Activated naive CD4-positive, alpha-beta T cell treated with anti-CD3 and anti-CD28 coated beads, Interleukin-2, amount 10 ng/mL, durations not matched to agents 7 days and 5 days (primary cell): ENCODE measurements at places on chromosomes 6 and 20.

GRCh38 chr6:23713211-23713610, 412.8 kb upstream of the NRSN1 start:
- no peak for DNase-seq

- DNase-seq: no peak
These were observed 24.9 kb upstream of the TSPYL1 start for GRCh38 chr6:116304538-116305097.

DNA sequence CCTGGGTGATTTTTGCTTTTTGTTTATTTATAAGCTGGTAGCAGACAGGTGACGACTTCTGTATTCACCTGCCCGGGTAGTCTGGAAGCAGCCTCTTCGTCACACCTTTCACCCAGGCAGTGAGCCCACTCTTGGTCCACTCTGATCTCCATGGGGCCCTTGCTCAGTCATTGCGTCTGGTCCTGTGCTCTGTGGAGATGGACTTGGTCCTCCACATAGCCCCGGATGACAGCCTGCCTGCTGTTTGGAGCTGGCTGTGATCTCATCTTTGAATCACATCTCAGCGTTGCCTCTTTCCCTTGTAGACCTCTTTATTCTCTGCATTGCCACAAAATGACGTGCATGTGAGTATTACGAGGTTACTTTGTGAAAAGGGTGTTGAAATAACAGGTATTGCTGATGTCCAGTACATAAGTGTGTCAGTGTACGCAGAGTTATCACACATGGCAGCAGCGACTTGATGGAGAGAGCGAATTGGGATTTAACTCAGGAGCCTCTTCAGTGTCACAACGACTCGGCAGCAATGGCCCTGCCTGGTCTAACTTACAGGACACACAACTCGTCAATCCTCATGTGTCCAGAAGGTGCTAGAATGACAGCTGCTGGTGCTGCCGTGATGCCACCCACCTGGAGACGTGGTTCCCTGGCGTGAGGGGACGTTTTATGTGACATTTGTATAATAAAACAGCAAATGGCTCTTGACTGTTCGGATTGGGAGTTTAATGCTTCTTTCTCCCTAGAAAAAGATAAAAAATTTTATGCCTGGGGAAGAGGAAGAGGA, 24.2 kb upstream of the FRMD1 start:
- no peak for DNase-seq

DNA sequence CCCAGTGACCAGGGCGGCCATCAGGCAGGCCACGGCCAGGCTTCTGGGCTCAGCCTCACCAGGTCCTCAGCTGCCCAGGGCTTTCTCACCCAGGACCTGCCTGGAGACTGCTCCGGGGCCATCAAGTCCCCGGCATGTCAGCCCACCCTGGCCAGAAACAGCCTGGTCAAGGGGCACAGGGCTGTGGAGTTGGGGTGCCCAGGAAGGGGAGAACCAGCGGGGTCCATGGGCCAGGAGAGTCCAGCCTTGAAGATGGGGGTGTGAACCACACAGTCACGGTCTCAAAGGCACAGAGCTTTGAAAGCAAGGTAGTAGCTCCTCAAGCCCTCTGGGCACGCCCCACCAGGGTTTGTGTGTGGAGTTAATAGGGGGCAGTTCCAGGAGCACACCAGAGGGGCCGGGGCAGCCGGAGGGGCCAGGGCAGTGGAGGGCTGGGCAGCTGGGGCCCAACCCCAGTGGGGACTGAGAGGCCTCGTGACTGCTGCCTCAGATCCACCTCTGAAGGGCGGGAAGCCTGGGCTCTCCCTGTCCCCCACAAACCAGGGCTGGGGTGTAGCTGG, 48.0 kb upstream of the BHLHE23 start:
- DNase-seq: peak; percentile 18

DNA sequence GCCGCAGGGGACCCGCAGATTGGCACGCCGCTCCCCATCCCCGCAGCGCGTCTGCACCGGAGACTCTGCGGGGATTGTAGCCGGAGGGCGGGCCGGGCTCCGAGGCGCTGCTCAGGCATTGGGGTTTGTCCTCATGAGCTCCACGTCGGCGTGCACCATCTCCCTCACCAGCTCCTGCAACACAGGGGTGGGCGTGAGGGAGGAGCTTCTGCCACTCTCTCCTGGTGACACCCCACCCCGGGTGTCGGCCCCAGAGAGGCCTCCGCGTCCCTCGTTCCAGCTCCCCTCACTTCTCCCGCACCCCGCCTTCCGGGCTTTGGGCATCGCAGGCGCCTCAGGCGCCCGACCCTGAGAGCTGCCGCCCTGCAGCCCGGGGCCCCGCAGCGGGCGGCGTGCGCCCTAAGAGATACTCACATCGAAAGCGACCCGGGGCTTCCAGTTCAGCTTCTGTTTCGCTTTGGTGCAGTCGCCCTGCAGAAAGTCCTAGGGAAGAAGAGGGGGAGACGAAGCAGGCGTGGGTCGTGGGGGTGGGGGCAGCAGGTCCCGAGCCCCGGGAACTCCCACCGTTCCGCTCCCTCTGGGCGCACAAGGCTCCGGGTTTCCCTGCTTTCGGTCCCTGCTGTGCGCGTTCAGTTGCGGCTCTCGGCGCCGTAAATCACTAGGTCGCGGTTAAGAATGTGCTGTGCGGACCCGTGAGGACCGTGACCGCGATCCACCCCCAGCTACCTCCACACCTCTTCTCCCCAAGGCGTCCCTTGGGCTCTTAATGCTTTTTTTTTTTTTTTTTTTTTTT, 14.5 kb downstream of the FOXC1 start:
- DNase-seq: no peak

- DNase-seq: no peak
These were observed 5.1 kb downstream of the LAMA5 start for GRCh38 chr20:62361799-62362589.

DNA sequence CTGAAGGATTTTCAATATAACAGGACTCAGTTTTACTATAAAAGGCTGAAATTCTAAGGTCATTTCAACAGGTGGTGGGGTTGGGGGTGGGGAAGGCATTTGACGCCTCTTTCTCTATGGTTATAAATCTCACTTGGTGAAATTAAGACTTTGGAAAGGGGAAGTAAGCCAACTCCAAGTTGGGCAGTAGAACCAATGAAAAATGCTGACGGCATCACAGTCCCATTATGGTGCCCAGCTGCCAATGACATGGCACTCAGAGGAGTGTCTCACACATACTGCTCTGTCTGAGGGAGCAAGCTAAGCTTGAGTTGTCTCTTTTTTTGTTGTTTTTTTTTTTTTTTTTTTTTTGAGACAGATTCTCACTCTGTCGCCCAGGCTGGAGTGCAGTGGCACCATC, 4.7 kb downstream of the SLC16A10 start:
- no peak for DNase-seq
